ENCODE measurements at places on chromosomes 13 and 19.
A peak's percentile ranks its signal among the peaks of the same experiment; 100 is the strongest.

DNA sequence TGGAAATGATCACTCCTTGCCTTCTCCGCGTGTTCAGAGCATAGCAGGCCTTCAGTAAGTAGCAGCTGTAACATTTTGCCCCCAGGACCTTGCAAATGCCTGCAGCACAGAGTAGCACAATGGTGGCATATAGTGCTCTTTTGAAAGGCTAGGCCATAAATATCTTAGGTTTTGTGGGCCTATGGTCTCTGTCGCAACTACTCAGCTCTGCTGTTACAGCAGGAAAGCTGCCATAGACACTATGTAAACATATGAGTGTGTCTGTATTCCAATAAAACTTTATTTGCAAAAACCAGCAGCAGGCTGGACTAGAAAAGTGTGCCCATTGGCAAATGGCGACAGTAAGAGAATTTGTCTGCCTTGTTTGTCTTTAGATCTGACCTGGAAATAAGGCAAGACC is 9.4 kb downstream of the ITPKC start:
- DNase-seq, result no peak

GRCh38 chr13:98068521-98068920 is 74.4 kb upstream of the FARP1 start:
- DNase-seq, result peak; percentile 17

DNA sequence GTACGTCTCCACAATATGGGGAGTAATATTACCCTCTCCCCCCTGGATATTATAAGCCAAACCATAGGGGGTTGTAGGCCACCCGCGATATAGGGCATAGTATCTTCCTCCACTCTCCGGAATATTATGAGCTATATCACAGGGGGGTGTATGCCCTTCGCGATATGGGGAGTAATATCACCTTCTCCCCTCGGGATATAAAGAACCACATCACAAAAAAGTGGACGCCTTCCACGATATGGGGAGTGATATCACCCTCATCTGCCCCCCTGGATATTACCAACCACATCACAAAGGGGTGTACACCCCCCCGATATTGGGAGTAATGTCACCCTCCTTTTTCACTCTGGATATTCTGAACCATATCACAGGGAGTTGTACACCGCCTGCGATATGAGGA is 65.5 kb upstream of the CEACAM21 start:
- DNase-seq, result no peak

DNA sequence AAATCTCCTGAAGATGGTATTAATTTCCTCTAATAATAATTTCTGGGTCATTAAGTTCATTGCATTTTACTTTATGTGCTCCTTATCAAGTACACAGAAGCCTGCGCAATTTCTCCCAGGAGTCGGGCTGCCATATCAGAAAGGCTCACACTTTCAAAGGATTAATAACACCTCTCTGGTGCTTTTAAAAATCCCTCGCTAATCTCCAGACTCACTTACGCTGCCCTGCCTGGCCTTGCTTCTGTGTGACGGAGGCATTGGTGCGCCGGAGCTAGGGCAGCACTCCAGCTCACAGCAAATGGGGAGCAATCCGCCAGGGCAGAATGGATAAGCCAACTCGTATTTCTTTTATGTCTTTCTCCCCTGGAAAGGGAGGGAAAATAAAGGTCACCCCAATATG is 300.8 kb downstream of the EFNB2 start:
- DNase-seq, result no peak

GRCh38 chr13:114010401-114011101 is 36.7 kb upstream of the C13orf46 start:
- DNase-seq, result no peak

DNA sequence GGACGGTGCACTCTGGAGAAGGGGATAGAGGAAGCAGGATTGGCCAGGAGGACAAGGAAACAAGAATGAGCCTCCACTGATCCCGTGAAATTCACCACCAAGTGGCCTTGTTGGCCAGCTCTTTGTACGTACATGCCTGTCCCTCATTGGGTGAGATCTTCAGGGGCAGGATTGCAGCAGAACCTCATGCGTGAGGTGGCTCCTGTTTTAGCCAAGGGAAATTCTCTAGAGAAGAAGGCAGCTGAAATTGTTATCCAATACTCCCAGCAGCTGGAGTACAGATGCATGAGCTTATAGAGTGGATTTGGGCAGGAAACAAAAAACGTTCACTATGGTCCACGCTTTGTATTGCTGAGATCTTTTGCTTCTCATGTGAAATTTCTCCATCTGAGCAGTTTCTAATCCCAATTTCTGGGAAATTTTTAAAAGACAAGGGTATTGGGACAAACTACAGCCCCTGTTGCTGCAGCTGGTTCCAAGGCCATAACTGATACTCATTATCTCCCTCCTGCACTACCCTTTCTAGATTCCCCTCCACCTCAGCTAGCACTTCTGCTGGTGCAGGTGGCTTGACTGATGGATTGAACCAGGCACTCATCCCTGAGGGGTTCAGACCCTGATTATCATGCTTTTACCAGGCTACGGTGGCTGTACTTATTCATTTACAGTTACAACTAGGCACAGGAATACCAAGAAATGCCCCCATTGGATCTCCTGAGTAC is 3.9 kb upstream of the RNF6 start:
- DNase-seq, result no peak

GRCh38 chr13:97082461-97083207 is 88.4 kb upstream of the OXGR1 start:
- no peak for DNase-seq

DNA sequence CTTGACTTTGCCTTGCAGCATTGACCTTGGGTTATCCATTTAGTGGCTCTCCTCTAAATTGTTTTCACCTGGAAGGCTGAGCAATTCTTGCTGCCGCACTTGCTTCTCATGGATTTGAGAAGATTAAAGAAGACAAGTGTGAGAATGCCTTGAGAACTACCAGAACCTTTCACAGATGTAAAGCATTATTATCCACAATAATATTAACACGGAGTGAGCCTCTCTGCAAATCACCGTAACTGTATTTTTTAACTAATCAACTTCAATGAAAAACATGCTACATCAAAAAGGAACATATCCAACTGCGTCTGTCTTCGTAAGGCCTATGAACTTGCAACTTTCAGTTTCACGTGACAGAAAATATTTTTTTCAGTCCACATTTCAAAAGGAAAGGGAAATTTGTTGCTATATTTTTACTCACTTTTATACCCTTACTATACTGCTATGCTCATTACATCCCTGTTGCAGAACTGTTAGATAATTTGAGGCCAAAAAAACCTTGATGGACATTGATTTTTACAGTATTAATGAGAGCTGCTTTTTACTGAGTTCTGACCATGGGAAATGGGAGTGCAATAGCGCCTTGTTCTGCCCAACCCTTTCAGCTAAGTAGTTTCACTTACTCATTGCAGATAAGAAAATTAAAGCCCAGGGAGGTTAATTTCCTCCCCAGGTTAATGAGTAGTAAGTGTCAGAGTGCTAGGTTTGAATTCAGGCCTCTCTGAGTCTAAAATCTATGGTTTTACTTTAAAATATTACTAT is 93.8 kb upstream of the RAP2A start:
- DNase-seq, result no peak

DNA sequence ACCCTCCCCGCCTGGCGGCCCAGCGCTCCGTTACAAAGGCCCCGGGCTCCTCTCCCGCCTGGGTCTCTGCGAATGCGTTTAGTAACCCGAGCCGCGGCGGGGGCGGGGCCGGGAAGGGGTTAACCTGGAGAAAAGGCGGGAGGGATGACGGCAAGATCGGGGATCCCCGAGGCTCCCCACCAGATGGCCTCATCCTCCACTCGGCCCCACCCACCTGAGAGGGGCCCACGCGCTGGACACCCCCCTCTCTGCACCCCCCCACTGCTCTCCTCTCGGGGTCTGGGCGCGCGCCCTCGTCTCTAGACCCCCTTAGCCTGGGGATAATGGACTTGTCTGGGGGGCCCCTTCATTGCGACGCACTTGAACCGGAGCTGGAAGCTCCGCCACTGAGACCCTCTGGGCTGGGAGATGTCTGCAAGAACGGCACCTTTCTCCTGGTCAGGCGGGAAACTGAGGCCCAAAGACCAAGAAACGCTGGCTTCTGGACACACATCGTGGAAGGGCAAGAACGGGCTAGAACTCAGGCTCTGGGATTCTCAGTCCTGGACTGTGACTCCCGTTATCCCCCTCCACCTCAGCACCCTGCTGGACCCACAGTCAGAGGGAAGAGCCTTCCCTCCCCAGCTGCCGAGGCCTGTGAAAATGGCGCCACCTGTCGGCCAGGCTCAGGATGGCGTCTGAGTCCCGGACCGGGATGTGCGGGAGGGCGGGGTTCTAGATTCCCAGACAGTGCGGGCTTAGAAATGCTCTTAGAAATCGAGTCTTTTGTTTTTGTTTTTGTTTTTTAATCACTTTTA is 2.9 kb upstream of the LTBP4 start:
- peak; percentile 90 for DNase-seq

DNA sequence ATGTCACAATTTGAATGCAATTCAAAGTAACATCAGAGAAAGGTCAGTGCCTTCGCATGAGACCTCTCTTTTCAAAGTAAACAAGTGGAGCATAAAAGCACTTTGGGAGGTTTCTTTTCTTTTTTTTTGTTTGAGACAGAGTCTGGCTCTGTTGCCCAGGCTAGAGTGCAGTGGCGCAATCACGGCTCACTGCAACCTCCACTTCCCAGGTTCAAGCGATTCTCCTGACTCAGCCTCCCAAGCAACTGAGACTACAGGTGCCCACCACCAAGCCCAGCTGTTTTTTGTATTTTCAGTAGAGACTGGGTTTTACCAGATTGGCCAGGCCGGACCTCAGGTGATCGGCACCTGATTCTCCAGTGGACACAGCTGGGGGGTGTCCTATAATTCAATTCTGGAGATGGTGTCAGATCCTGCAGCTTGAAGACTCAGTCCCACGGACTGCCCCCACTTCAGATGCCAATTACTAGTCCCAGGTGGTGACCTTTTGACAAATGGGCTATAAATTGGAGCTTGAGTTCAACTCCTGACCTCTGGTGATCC is 57.6 kb downstream of the RGCC start:
- no peak for DNase-seq

DNA sequence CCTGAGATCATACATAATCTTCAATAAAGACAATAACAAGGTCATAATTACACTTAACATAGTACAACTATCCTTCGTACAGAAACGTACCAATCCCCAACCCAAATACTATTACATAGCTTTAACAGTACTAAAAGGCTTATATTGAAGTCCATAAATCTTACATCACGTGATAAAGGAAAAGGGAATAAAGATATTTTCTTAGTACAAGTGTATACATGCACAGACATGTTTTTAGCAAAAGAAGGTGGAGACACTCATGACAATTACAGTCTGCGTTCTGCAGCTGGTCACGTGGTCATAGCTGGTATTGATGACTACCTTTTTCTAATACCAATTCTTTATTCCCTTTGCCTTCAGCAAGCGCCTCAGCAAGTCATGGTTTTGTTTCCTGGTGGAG is 464.5 kb upstream of the SLITRK5 start:
- DNase-seq, result no peak

- DNase-seq, result no peak
These were observed 166.8 kb downstream of the PDS5B start for GRCh38 chr13:32752997-32753606.

- DNase-seq, result no peak
These were observed 25.4 kb downstream of the TUBA3C start for GRCh38 chr13:19156013-19156825.

Data from urothelium cell line (cell line).